ENCODE measurements at places on chromosomes 6 and 20.

DNA sequence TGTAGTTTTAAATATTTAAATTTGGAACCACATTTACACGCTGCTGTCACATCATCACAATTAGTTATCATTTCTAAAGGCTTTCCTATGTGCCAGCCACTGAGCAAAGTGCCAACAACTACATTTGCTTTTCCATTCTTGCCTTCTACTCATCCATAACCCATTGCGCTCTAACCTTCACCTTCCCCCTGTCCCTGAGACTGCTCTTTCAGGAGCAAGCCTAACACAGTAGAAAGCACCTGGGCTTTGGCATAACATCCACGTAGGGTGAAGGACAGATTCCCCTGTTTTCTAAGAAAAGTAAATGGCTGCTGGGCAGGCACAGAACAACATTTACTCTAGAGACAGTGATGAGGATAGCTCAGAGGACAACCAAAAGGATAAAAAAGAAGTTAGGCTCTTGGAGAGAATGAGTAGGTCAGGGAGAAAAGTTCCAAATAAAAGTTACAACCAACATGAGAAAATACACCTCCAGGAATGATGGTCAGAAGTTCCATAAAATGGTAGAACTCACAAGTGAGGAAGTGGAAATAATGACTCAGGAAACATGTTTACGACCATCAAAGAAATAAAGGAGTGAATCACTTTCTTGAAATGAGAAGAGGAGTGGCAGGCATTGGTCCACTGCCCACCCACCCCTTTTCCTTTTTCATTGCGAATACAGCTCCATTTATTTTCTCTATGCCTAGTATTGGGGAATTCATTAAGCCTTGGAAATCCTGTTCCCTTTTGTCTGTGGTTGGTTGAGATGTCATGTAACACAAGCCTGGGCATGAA, 77.2 kb downstream of the PFDN4 start:
- no peak for DNase-seq

GRCh38 chr20:7868108-7868507, 72.2 kb downstream of the HAO1 start:
- DNase-seq = no peak

DNA sequence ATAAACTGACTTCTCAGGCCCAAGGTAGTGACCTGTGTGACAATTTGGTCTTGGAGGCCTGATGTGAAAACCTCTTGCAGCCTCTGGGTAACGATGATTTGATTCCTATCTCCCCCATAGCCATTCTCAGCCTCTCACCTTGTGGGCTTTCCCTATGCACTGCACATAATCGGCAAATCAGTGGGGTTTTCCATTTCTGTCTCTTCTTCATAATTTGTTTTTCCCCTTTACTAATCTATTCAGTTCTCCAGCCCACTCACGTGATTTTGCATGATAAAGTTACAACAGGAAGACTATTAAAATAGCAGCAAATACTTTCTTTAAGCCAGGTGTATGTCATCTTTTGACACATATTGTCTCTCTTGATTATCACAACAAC, 893.7 kb downstream of the TFAP2A start:
- no peak for DNase-seq

DNA sequence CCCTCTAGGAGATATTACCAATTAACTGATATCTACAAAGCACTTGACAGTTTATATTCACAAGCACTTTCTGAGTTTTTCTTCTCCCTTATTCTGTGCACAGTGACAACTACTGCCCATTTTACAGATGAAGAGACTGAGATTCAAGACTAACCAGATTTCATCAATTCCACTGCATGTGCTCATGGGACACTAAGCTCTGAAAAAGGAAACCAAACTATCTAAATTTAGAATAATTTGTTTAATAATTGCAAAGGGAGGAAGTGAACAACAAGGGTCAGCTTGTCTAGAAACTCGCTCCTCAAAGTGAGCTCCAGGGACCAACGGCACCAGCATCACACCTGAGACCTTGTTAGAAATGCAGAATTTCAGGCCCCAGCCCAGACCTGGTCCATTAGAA, 50.8 kb upstream of the MYLIP start:
- no peak for DNase-seq

GRCh38 chr20:53845980-53846379, 224.4 kb downstream of the BCAS1 start:
- DNase-seq = no peak

GRCh38 chr20:2845607-2846006, 5.1 kb downstream of the VPS16 start:
- no peak for DNase-seq

GRCh38 chr6:131755597-131755996, 44.8 kb upstream of the CTAGE9 start:
- DNase-seq = no peak

GRCh38 chr20:51759769-51760510, 8.2 kb downstream of the ATP9A start:
- DNase-seq = no peak

DNA sequence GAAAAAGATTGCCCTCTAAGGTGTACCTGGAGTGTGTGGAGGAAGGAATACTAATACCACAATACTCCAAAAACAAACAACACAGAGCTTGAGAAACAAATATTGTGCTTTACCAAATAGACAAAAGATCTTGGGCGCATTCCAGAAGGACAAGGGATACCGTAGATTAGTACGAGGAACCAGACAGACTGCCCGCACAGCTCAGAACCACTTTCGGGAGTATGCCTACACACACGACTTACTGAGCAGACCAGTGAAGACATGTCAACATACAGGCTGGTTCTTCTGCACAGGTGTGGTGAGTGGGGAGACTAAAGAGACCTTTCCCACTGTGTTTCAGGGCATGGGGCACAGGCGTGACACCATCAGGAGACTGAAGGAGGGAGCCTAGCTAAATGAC, 15.8 kb upstream of the FOXQ1 start:
- DNase-seq = no peak

DNA sequence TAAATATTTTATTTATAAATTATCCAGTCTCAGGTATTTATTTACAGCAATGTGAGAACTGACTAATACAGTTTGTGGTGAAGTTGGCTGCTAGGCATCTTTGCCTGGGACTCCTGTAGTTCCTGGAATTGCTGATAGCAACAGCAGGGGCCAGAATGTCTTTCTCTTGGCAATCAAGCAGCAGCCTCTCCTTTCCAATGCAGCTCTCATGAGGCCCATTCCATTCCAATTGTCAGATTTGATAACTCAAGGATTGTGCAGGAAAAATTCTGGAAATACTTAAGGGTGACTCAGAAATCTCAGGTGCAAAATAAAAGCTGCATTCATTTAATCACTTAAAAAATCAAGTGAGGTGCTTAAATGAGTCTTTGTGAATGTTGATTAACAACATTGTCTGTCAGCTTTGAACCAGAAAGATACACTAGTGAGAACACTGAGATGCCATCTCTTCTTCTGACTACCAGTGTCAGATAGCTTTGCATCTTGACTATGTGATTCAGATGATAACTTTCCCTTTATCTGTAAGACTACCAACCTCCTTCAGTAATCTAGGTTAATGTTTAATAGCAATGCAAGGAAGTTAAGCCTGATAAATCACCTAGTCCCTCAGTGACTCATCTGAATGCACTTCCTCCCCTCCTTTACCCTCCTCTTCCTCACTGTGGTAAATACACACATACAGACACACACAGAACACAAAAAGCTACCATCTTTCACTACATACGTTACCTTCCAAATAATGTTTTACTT, 32.1 kb upstream of the COL21A1 start:
- DNase-seq = no peak

DNA sequence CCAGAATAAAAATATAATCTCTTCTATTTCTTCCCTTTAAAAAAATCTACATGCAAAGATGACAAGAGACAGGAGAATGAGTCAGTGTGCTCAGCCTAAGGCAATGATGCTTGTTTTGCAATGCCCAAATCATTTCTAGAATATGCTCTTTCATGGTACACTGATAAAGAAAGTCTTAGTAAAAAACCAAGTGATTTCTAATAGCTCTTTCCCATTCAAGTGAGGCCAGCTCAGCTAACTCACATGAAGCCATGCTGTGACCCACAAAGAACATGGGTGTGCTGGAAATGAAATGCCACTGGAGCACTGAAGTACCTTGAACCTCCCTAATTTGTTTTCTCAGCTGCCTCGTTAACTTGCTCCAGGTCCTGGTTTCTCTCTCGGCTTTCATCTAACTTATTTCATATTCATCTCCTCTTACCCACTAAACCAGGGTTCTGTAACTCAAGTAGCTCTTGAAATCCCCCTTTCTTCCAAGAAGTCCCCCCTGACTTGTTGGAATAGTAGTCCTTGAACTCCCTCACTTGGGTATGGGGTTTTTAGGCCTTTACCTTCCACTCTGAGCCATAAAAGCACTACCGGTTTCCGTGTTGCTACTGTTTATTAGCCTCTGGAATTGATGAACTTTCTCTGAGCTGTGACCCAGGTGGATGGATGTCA, 92.7 kb downstream of the IRF4 start:
- no peak for DNase-seq

- no peak for DNase-seq
Observed at GRCh38 chr6:29995340-29995777, 53.0 kb downstream of the HLA-A start.

DNA sequence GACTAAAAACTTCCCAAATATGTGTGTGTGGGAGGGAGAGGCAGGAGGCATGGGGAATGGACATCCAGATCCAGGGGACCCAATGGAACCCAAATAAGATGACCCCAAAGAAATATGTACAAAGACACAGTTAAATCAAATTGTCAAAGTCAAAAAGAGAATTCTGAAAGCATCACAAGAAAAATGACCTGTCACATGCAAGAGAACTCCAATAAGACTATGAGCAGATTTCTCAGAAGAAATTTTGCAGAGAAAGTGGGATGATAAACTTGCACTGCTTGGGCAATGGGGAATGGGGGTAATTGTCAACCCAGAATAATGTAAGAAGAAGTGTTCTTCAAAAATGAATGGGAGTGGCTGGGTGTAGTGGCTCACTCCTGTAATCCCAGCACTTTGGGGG, 59.5 kb upstream of the PLN start:
- DNase-seq = no peak

DNA sequence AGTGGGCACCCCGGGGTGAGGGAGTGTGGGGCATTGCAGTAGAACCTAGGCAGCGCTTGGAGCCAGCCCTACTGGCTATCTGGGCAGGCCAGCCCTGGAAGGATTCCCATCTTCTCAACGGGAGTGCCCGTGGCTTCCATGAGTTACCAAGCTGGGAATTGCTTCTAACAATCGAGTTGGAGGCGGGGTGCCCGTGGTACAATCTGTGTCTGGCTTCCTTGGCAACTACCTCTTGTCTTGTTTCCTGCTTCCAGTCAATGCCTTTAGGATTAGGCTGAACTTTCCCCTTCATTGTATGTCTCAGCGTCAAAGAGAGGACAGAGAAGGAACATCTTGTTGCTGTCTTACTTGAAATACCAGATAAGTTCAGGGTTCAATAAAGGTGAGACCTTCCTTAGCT, 33.3 kb downstream of the PPP1R14C start:
- no peak for DNase-seq

GRCh38 chr6:71888756-71889340, 2.5 kb downstream of the RIMS1 start:
- no peak for DNase-seq

DNA sequence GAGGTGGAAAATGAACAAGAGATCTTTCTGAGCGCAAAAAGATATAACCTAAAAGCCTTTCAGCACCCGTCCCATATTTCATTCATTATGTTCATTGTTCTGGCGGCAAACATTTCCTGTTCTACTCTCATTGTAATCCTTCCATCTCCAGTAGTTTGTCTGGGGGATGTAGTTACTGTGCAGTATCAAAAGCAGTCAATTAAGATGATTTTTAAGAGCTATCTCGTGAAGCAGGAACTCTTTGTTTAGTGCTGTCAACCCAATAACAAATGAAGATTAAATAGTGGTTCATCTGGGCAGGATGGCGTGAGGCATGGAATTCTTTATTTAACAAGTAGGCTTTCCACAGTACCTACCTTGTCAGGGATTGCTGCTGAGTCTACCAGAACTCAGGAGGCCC, 876.7 kb downstream of the HACE1 start:
- no peak for DNase-seq

GRCh38 chr6:35635601-35636597, 52.8 kb downstream of the FKBP5 start:
- no peak for DNase-seq

DNA sequence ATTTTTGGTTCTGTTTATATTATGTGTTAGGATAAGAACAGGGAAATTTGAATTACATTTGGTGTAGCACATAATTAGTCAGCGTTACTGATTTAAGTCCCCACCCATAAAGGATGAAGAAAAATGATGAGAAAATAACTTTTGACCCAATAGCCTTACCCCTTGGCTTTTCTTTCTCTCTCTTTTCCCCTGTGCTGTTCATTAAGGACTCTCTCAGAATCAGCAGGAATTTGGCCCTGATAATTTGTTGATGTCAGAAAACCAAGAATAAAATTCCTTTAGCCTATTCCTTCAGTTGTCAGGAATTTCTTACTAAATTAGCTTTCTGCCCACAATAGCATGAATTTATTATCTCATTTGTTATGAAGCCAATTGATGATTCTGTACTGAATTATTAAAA, 18.5 kb downstream of the PLCB1 start:
- no peak for DNase-seq

DNA sequence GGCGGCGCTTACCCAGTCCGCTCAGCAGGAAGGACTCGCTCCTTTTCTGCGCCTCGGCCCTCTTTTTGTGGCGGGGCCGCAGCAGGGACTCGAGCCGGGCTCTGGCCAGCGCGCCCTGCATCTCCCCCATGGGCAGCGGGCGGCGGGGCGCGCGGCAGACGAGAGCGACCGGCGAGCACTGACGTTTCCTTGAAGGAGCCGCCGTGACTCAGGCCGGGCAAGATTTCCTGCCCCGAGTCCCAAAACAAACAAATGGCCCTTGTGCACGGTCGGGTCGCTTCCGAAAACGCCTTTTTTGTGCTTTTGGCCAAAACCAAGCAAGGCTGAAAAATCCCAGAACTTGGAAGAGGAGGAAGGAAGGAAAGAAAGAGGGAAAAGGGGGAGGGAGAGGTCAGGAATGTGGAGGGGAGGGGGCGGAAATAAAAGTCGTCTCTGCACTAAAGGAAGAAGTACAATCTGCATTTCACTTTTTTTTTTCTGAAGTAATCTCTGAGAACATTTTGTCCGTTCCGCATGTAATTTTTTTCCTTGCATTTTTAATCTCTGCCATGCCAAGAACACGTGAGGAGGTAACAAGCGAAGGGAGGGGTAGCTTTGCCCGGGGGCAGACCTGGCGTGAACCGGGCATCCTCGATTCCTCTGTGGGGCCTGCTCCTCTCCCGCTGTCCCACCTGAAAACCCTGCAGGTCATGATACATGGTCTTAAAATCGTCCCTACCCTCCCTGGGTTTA, 123.3 kb upstream of the SLC2A12 start:
- peak; percentile 38 for DNase-seq

Measured in stimulated activated CD4-positive, alpha-beta T cell treated with anti-CD3 and anti-CD28 coated beads, Interleukin-1b, Interleukin-23, amount 100 ng/mL, for 4 hours (primary cell).